ENCODE measurements at places on chromosomes 5 and 9. TPM values are rescaled to one million over a fixed set of nuclear protein-coding genes. Genes with fewer than 3 reads are reported as not detected.
A peak's percentile ranks its signal among the peaks of the same experiment; 100 is the strongest.

Gene CHSY3
- total RNA-seq: not detected

Gene CAMSAP1
- 22.7 TPM for total RNA-seq

Gene TNFSF8
- total RNA-seq: 34.5 TPM

Gene FBN2
- not detected for total RNA-seq

Gene C9orf50
- not detected for total RNA-seq

- peaks cover 17% of the 10 kb centered on the region for H3K36me3 ChIP-seq
- DNase-seq: no peak
- no peaks in the 10 kb centered on the region for H3K27me3 ChIP-seq
These were observed 17.2 kb downstream of the TENT4A start for GRCh38 chr5:6730407-6730806.

DNA sequence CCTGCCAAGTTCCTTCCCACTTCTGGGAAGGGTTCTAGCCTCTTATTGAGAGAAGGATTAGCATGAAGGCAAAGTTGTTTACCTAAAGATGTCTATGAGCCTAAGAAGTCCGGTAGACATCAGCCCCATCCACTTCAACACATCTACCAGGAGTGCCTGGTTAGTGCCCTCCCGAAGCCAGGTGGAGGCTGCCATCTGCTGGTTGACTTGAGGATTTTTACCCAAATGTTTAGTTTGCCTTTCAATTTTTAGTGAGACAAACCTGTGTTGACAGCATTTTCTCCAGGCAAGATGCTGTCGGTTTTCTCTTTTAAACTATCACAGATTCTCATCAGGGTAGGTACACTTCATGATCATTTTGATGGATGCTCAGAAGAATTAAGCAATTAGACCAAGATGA is 83.6 kb upstream of the TNFSF8 start:
- H3K27me3 ChIP-seq: peaks cover 22% of the 10 kb centered on the region
- peaks cover 37% of the 10 kb centered on the region for H3K4me1 ChIP-seq
- peak overlapping the region; percentile 47 for H3K27ac ChIP-seq

DNA sequence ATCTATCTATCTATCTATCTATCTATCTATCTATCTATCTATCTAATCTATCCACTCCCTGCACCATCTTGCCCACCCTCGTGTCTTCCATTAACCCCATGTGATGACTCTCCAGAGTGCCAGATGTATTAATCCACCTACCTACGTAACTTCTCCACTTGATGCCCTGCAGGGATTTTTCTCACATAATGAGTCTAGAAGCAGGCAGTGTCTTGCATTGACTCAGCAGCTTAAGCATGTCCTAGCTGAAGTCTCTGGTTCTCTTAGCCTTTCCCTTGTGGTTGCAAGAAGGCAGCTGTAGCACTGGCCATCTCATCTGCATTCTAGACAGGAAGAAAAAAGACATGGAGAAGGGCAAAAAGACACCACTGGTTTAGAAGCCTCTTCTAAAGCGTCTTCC is 96.7 kb upstream of the ALDH1B1 start:
- H3K27ac ChIP-seq: no peak overlapping the region
- no peaks in the 10 kb centered on the region for H3K4me1 ChIP-seq
- DNase-seq: no peak
- H3K4me3 ChIP-seq: no peak overlapping the region
- no peaks in the 10 kb centered on the region for H3K36me3 ChIP-seq

- H3K4me1 ChIP-seq: no peaks in the 10 kb centered on the region
- H3K27me3 ChIP-seq: no peaks in the 10 kb centered on the region
- H3K27ac ChIP-seq: no peak overlapping the region
These were observed 18.6 kb upstream of the PAPPA start for GRCh38 chr9:116134975-116135374.

DNA sequence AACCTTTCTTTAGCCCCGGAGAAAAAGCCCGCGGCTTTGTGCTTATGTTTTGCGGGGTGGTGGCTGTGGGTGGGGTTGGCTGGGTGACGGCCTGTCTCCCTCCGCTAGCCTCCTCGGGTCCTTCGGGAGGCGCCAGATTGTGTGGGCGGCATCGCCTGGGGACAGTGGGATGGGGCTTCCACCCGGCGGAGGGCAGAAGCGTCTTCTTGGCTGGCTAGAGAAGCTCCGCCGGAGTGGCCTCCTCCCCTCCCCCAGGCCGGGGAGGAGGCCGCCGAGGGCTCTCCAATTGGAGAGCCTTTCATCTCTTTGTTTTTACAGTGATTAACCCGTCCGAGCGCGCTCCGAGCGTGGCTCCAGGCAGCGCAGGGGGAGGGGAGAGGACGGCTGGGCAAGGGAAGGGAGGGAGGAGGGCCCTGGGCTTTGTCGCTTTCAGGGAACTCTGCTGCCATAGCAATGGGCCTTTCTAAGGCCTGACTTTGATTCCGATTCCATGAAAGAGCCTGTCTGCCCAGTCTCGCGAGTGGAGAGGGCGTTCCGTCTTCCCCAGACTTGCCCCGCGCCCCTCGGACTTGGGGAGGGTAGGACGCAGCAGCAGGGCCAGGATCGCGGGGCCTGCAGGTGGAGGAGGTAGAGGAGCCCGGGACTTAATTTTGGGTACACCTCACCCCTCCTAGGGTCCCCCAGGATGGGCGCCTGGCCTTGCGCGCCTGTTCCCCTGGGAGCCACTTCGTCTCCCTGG is 36.7 kb upstream of the TIFAB start:
- H3K36me3 ChIP-seq: peaks cover 2% of the 10 kb centered on the region
- peaks cover 91% of the 10 kb centered on the region for H3K27me3 ChIP-seq
- no peak for DNase-seq
- no peak overlapping the region for H3K27ac ChIP-seq

- DNase-seq: no peak
- H3K27me3 ChIP-seq: peaks cover 17% of the 10 kb centered on the region
- H3K36me3 ChIP-seq: no peaks in the 10 kb centered on the region
- no peak overlapping the region for H3K4me3 ChIP-seq
- H3K4me1 ChIP-seq: no peaks in the 10 kb centered on the region
These were observed 2.0 kb downstream of the SCGB3A2 start for GRCh38 chr5:147880487-147880886.

- peaks cover 29% of the 10 kb centered on the region for H3K27me3 ChIP-seq
- H3K27ac ChIP-seq: peak overlapping the region; percentile 79
- DNase-seq: peak; percentile 45
These were observed 909 bp downstream of the SLC36A1 start for GRCh38 chr5:151448038-151448985.

GRCh38 chr5:7815892-7816534 is 34.9 kb downstream of the CFAP90 start:
- no peaks in the 10 kb centered on the region for H3K36me3 ChIP-seq
- H3K4me1 ChIP-seq: no peaks in the 10 kb centered on the region
- no peak overlapping the region for H3K4me3 ChIP-seq
- peaks cover 27% of the 10 kb centered on the region for H3K27me3 ChIP-seq
